ENCODE measurements at places on chromosomes 3 and 15. TPM values are rescaled to one million over a fixed set of nuclear protein-coding genes. Genes with fewer than 3 reads are reported as not detected.

DNA sequence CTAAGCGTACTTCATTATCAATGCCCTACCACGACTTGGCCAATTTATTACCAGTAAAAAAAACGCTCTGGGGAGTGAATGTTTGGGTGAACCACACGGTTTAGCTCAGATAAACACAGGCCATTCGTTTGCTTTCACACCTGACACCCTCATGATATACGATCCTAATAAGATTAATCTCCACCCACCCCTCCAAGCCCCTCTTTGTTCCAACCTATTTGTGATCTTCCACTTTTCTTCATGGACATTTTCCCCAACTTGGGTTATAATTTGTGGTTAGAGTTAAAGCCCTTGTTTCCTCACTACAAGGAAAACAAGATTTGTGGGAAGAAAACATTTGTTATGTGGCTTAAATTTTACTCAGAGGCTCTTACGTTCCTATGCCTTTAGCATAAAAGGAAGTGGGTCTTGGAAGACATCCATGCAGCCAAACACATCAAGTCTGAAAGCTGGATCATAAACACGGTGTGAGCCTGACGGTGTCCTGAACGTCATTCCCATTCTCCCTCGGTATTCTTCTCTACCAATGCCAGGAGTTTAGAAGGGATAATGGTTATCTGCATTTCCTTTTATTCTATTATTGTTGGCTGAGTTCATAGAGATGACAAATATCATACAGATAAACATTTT lies 518.9 kb downstream of the NR2F2 start:
- no peak for DNase-seq

DNA sequence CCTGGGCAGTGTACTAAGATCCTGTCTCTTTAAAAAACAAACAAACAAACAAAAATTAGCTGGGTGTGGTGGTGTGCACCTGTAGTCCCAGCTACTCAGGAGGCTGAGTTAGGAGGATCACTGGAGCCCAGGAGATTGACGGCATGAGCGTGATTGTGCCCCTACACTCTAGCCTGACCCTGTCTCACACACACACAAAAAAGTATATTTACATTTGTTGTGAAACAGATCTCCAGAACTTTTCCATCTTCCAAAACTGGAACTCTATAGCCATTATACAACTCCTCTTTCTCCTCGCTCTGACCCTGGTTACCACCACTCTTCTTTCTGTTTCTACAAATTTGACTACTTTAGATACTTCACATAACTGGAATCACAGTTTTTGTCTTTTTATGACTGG lies 56.0 kb upstream of the CCNB2 start:
- no peak for DNase-seq

DNA sequence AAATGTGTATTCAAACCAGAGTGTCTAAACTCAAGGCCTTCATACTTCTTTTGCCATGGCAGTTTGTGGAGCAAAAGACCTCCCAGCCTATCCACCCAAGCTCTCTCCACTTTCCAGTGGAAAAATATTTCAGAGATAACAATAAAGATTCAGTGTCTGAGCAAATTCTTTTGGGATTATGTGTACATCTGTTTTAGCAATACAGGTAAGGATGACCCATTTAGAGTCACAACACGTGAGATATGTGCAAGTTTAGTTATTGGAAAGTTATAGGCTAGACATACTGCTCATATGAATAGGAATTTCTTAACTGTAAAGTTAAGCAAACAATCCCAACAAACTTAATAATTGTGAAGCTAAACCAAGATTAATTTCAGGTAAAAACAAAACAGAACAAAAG lies 174.5 kb upstream of the LRIG1 start:
- no peak for DNase-seq

- DNase-seq = no peak
Observed at GRCh38 chr15:73295630-73296286, 73.0 kb downstream of the HCN4 start.

DNA sequence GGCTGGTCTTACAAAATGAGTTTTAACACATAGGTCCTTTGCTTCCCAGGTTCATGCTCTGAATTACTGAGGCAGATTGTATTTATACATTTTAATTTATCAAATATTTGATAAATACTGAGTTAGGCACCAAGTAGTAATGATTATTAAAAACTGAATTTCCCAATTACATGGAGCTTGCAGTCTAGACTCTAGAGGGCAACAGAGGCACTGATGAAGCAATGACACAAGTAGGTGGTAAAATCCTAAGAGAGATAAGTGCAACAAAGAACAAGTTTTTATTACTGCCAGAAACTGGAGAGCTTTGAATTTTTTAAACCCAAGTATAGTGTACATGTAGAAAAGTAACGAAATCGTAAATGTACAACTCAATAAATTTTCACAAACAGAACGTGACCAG lies 406.2 kb upstream of the RARB start:
- no peak for DNase-seq

GRCh38 chr3:49566312-49566711 lies 12.0 kb downstream of the BSN start:
- DNase-seq = no peak

DNA sequence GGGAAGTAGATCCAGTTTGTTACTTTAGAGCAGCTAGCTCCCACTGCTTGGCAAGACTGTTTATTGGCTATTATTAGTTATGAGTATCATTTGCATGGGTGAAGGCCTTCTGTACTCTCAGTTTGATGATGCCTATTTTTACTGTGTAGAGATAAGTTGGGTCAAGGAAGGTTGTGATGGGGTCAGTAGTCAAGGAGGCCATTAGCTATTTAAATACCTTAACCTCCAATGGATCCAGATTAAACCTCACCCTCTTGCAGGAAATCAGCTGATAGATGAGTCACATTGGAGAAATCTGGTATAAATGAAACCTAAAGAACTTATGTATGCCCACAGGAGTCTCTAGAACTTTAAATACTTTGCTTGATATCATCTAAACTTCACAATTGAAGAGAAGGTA lies 45.0 kb downstream of the THBS1 start:
- DNase-seq = no peak

- DNase-seq = peak; percentile 84
Observed at GRCh38 chr3:50268703-50269451, at the start of gene SEMA3B. SEMA3B (plus strand) TSS chr3:50269147; CDS start chr3:50269241, 94 bp downstream.

GRCh38 chr3:36792342-36792741 lies 28.0 kb upstream of the DCLK3 start:
- DNase-seq = no peak

- no peak for DNase-seq
Observed at GRCh38 chr3:151300539-151300938, 16.1 kb downstream of the GPR87 start.

DNA sequence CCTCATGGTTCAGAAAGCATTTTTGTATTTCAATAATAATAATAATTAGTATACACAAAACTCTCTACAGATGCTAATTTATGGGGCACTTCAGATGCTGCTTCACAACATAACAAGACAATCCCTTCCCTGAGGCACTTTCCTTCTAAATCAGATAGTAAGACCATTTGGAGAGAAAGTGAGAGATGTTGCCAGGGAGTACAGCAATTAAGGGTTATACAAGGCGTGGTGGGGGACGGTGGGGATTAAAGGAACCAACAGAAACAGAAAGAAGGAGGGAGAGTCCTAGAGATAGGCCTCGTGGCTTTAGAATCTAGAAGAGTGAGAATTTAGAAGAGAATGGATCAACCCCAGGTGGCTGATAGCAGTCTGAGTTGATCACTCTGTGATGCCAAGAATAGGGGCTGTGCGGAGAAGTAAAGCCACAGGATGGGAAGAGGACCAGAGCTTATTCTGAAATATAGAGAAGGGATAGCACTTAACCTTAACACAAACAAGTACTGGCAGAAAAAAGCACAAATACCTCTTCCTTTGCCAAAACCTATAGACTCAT lies 76.9 kb downstream of the ETFA start:
- no peak for DNase-seq

DNA sequence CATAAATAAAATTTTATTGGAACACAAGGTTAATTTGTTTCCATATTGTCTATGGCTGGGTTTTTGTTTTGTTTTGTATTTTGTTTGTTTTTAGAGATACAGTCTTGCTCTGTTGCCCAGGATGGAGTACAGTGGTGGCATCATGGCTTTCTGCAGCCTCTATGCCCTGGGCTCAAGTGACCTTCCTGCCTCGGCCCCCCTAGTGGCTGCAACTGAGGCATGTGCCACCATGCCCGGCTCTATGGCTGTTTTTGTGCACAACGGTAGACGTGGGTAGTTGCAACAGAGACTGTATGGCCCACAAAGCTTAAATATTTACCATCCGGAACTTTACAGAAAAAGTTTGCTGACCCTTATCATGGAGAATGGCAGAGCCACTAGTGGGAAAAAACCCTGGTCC lies 46.8 kb upstream of the C3orf70 start:
- no peak for DNase-seq

FRMD5 gene
- total RNA-seq = 3.3 TPM

CAND2 gene
- total RNA-seq = 12.1 TPM

PODXL2 gene
- total RNA-seq = 16.8 TPM

TUSC7 gene
- total RNA-seq = not detected

All from mucosa of gallbladder (tissue), 1 donor.